ENCODE measurements at places on chromosomes 1 and 21.

- no peak for DNase-seq
Measured at GRCh38 chr1:171929121-171929520, 87.8 kb downstream of the DNM3 start.

DNA sequence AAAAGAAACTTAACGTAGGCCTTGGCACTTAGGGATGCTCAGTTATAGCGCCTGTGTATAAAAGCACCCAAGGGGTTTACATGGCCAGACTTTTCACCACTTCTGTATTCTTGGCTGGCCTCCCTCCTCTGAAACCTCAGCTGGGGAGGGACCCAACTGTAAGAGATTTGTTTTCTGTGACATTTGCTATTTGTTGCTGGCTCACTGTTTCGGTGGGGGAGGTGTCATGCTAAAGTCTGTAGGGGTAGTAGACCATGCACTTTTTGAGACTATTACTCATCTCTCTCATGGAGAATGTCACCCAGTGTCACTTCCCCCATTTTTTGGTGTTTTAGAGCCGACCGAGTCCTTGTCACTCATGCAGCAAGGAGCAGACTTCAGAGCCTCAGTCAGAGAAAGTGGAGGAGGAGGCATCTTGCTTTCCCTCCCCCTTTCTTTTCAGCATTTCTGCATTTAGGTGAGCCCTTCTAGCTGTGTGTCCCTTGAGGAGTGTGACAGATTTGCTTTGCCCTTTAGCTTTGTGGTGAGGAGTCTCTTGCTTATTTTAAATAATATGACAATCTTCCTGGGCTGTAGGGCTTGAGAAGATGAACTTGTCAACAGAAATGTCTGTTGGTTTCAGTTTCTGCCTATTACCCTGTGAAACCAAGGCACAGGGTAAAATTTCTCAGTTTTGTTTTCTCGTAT lies 160.1 kb downstream of the FASLG start:
- no peak for DNase-seq

GRCh38 chr1:202501281-202501680 lies 152.8 kb downstream of the PPP1R12B start:
- no peak for DNase-seq

GRCh38 chr1:211684791-211685190 lies 9.4 kb upstream of the NEK2 start:
- DNase-seq: no peak

DNA sequence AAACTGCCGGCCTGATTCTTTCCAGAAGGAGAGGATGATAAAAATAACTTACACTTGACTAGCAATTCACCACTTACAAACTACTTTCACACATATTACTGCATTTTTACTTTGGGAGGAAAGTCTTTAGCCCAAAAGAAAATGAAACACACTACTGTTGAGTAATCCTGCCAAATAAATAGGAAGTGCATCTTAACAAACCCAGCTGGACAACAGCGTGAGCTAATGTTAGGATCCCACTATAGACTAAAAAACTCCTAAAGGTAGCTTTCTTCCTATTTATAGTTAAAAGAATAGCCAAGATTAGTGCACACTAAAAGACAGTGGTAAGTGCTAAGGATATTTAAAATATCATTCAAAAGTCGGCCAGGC lies 83.8 kb downstream of the HSF2BP start:
- no peak for DNase-seq

DNA sequence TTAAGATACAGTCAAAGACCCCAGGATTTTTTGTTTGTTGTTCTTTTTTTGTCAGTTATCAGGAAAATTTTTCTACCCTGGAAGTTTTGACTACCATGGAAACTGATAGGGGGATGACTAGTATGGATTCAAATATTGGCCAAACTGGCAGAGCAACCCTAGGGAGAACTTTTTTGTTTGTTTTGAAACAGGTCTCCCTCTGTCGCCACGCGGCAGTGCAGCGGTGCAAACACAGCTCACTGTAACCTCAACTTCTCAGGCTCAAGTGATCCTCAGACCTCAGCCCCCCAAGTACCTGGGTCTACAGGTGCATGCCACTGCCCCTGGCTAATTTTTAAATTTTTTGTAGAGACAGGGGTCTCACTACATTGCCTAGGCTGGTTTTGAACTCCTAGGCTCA lies 46.6 kb downstream of the TOR3A start:
- no peak for DNase-seq

DNA sequence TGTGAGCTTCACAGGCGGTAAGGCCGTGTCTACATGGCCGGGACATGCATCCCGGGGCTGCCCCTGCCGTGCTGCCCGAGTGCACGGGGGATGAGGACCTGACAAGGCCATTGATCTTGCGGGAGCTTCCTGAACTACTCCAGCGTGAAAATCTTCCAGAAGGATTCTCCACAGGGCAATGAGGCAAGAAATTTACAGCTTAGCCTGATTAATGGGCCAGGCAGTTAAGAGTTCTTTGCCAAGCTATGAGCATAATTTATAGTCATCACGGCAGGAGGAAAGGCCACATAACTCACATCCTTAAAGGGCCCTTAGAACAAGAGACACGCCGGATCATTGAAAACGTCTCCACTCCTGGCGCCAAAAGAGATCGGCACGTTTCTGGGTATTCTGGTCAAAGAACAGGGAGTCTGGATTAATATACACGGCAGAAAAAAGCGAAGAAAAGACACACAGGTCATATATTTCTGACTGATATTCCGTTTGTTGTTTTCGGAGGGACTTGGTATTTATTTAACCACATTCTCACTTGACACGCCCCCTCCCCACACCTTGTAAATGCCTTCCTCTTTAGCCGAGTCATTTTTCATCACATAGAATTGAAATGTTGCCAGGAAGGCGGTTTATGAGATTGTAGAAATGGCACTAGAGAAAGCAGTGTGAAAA lies 180.5 kb downstream of the DYRK1A start:
- no peak for DNase-seq

GRCh38 chr1:174352117-174352516 lies 95.6 kb upstream of the GPR52 start:
- DNase-seq: no peak

- DNase-seq: no peak
Measured at GRCh38 chr1:109917768-109918606, 7.3 kb downstream of the CSF1 start.

GRCh38 chr21:34690041-34690792 lies 21.4 kb downstream of the CLIC6 start:
- DNase-seq: no peak

- no peak for DNase-seq
Measured at GRCh38 chr1:109756848-109757521, 6.7 kb downstream of the EPS8L3 start.

- DNase-seq: no peak
Measured at GRCh38 chr1:19979494-19979977, at the start of gene PLA2G2A. Gene PLA2G2A, minus strand, starts transcription at chr1:19979618. Its CDS starts 845 bp downstream, at chr1:19978773.

GRCh38 chr1:80036690-80037432 lies 1030.3 kb upstream of the ADGRL4 start:
- DNase-seq: no peak

GRCh38 chr1:160866695-160867260 lies 4.1 kb upstream of the CD244 start:
- no peak for DNase-seq

DNA sequence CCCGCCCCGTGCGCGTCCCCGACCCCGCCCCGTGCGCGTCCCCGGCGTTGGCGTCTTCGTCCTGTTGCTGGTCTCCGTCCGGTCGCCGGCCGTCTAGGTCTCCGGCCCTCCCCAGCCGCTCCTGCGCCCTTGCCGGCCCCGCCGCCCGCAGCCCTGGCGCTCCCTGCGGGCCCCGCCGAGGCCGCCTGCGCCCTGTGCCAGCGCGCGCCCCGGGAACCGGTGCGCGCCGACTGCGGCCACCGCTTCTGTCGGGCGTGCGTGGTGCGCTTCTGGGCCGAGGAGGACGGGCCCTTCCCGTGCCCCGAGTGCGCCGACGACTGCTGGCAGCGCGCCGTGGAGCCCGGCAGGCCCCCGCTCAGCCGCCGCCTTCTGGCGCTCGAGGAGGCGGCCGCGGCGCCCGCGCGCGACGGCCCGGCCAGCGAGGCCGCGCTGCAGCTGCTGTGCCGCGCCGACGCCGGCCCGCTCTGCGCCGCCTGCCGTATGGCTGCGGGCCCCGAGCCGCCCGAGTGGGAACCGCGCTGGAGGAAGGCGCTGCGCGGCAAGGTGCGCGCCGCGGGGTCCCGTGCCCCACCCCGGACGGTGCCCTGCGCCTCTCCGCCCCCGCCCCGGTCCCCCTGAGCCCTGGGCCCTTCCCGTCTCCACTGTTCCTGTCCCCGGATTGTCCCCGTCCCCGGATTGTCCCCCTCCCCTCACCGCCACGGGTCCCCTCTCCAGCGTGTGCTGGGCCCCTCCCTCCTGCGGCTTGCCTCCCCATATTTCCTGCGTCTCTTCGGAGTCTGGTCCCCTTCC lies at the start of gene RNF187:
Gene RNF187 (plus strand): TSS at position 47 of the 789 bp plus-strand sequence.
- peak; percentile 75 for DNase-seq

GRCh38 chr21:41759926-41760325 lies 6.9 kb downstream of the RIPK4 start:
- DNase-seq: no peak

GRCh38 chr21:35024071-35024420 lies 25.1 kb downstream of the RUNX1 start:
- no peak for DNase-seq

DNA sequence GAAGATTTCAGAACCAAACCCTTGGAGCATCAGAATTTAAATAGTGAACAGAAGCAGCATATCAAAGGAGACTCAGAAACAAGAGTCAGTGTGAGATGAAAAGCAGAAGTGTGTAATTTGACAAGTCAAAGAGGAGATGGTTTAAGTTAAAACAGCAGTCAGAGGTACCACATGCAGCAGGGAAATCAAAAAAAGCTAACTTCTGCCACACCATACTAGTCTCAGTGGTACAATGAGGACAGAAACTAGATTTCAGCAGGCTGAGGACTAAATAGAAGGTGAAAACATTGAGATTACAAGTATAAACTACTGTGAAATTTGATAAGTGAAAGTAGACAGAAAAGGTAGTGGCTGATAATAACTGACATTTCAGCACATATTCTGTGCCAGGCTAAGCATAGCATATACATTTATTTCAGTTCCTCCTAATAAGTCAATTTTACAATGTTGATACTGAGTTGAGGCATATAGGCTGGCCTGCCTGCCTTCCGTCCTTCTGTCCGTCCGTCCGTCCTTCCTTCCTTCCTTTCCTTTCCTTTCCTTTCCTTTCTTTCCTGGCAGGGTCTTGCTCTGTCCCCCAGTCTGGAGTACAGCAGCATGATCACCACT lies 12.6 kb downstream of the SUCO start:
- DNase-seq: no peak

DNA sequence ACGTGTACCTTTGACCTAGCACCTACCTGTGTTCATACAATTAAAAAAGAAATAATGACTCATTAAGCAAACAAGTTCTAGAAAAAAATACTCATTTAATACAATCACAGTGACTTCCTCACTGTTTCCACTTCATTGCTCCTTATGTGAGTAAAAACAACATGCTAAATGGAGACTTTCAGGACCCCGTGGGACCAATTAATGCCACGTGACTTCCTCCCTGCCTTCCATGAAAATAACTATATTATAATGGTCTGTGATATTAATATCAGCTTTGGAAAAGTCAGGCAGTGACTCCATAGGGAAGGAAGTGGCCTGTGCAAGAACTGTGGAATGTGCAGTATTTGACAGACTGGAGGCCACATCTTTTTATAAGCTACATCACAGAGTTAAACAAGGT lies 337.8 kb downstream of the HLX start:
- no peak for DNase-seq

GRCh38 chr1:45353685-45354084 lies 13.4 kb upstream of the MUTYH start:
- DNase-seq: no peak

GRCh38 chr21:24367936-24368335 lies 1239.3 kb downstream of the MRPL39 start:
- DNase-seq: no peak

DNA sequence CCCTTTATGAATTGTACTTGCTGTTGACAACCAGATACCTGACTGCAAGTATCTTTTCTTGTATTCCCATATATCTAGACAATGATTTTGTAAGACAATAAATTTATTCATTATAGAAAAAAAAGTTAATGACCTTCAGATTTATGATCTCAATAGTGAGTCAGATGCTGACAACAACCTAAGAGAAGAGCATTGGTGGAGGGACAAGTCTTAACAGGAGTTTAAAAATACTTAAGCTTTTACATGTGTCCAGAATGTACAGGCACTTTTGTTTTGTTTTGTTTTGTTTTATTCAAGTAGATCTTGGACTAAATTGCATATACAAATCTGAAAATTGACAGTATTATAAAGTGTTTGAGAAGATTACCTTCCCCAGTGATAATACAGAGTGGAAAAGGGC lies 1544.6 kb upstream of the B3GALT2 start:
- no peak for DNase-seq

DNA sequence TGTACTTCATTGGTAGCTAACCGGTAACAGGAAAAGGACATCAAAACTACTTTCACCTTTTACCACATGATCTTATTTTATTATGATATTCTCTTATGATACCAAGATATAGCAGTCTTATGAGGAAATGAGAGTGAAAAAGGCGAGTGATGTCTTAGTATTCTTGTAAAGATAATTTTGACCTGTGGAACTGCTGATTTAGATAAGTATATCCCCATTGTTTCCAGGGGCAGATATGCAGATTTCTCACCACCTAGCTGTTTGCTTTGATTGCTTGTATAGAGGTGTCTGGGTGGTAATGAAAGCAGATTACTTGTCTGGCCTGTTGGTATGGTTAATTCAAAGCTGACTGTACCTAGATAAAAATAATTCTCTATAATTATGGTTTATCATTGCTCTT lies 53.1 kb downstream of the SYNJ1 start:
- DNase-seq: no peak

DNA sequence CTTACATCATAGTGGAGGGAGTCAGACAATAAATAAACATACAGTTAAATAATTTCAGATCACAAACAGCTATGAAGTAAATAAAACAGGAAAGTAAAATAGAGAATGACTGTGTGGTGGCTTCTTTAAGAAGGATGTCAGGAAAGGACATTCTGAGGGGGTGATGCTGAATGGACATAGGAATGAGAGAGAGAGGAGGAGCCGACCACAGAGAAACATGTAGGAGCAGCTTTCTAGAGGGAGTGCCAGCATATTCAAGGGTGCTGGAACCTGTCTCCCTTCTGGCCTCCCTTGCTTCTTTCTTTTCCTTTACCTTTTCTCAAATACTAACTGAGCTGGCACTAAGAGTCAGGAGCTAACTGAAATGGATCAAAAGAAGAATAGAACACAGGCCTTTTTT lies 20.5 kb upstream of the BCL10 start:
- no peak for DNase-seq

GRCh38 chr1:158026651-158027050 lies 33.2 kb downstream of the KIRREL1 start:
- no peak for DNase-seq

- DNase-seq: no peak
Measured at GRCh38 chr1:15213341-15213821, 33.6 kb upstream of the FHAD1 start.

DNA sequence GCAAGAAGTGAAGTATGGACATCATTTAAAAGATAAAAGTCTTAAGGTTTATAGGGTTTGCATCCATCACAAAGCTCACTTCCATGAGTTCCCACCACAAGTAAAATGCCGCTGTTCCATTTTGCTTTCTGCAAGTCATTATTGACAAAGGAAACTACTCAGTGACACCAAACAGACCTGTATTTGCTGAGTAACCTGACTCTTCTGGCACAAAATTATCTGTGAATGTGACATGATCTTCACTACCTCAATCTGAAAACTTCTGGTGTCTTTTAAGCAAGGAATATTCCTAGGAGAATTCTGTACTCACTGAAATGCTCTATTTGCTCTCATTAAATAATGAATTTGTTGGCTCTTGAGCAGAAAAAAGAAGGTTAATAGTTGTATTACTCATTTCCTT lies 1077.4 kb upstream of the ADGRL4 start:
- DNase-seq: no peak
